Mucosa of gallbladder (tissue), 1 donor: ENCODE measurements at places on chromosomes 13 and 19.

DNA sequence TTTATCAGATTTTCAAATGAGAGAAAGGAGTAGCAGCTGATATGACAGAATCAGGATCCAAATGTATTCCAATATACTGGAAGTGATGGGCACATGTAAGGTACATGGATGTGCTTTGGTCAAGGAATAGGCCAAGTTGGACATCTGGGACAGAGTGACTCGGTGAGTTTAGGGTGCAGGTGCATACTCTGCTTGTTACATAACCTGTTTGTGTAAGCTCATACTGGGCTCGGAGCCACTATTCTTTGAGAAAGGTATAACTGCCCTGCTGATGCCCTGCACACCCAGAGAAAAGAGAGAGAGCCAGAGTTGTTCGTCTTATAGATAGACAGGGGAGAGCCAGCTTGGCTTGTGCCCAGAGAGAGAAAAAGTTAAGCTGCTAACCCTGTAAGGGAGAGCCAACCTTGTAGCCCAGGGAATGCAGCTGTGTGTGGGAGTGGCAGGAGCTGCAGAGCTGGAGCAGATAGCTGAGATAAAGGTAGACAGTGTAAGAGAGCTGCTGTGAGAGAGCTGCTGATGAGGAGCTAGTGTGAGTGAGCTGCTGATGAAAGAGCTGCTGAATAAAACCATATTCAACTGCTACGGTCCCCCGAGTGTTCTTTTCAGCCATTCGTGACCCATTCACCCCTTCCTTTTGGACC lies 40.7 kb upstream of the N4BP2L1 start:
- DNase-seq = no peak

DNA sequence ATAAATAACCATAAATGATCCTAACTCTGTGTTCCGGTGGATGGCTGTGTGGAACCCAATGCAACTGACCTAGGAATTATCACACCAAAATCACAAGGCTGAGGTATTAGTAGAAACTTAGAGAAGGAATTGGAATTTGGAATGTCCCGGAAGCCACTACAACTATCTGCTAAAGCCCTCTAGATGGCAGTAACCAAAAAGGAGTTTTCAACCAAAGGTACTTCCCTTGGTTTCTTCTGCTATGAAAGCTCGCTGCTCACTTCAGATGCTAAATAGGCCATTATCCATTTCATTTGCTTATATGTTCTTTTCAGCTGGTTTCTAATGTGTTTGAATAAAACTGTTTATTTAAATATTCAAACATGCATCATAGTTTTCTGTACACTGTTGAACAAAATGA lies 1589.1 kb upstream of the SPRY2 start:
- DNase-seq = no peak

DNA sequence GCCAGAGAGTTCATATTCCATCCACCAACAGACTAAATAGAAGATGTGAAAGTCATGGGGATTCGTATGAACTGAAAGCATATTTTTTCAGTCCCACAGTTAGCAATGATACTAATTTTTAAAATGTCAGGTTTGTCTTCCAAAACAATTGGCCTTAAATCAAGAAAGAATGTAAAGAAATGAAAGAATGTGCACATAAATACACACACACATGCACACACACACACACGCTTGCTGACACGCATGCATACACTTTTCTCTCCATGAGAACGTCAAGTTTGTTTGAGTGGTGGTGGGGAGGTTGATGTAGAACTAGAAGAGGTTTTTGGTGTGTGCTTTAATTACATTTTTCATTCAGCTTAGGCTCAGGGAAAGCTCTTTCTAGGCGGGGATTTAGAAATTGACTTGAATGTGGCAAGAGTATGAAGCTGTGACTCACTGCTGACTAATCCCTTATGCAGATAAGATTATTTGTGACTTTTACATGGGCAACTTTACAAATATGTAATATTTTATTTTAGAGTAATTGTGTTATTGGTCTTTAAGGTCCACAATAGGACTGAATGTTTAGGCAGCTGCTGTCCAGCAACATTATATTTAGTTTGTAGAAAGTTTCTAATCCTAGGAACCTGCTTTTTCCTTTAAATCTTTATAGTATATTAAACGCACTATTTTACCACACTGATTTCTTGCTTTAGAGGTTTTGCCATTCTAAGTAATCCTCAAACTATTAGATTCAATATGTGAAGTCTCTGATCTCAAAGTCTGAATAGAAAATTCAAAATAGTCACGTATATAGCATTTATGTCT lies 18.8 kb downstream of the FLT1 start:
- DNase-seq = no peak

DNA sequence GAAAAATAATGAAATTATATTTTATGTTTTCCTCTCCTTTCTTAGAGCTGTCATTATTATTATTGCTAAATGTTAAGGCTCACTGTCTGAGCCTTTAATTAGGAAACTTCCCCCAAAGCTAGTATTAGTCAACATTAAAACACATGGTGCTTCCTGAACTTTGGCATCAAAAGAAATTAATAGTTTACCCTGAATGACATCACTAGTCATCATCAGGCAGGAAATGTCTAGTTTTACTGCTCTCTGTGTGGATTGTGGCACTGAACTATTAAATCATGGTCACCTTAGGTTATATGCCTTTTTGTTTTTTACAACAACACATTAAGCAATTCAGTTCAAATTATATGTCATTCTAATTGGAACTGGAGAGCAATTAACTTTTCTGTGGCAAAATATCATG lies 595.5 kb downstream of the SLITRK1 start:
- no peak for DNase-seq

DNA sequence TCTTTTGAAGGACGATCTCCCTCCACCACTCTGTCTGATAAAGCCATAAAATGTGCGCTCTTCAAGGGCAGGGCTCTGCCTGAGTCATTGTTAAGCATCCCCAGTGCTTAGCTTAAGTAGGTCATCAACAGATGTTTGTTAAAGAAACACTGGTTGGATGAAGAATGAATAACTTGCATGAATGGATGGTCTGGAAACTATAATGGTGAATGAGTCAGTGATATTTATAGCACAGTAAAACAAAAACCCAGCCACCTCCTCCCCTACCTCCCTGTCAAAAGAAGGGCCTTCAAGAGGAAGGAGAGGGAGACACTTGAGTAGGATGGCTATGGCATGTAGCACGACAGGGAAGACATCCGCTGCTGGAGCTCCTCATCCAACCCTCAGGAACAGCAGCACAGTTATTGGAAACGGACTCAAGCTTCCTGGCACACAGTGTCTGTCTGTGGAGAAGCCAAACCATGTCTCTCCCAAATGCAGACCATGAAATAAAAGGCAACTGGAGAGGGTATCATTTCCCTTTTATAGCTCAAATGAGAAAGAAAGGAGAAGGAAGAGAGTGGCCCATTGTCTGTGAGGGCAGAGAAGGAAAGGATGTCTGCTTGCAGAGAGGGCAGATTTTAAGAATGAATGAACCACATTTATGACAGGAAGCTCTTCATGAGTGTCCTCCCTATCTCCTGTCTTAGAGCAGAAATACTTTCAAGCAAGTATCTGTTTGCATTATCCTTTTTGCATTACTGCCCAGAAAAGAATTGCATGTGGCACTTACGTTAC lies 183.5 kb upstream of the UBL3 start:
- DNase-seq = no peak

DNA sequence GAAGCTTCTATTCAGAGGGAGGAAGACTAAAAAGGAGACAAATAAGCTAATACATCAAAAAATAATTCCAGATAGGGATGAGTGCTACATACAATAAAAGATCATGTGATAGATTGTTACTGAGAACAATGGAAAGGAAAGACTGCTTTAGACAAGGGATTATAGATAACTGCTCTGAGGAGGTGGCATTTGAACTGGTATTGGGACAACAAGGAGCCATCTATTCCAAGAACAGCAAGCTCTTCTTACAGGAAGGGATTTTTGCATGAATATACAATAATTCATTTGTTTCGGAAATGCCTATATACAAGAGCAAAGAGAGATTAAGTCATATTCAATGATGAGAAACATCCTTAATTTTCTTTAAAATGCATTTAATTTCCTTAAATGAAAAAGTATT lies 540.5 kb upstream of the KLF12 start:
- no peak for DNase-seq

GRCh38 chr19:35261356-35262100 lies 7.2 kb upstream of the USF2 start:
- DNase-seq = no peak

DNA sequence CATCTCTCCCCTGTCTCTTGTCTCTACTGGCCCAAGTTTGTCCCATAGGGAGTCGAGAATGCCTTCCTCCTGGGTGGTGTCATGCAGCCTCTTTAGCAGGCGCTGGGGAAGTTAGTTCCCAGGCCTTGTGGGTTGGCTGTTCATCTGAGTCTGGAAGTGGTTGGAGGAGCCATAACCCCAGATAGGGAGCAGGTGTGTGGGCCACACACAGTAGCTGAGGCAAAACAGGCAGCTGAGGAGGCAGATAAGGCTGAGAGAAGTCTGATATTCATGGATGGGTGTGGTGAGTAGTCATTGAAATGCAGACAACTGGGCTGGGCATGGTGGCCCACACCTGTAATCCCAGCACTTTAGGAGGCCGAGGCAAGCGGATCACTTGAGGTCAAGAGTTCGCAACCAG lies 40.9 kb upstream of the KPNA3 start:
- DNase-seq = no peak

DNA sequence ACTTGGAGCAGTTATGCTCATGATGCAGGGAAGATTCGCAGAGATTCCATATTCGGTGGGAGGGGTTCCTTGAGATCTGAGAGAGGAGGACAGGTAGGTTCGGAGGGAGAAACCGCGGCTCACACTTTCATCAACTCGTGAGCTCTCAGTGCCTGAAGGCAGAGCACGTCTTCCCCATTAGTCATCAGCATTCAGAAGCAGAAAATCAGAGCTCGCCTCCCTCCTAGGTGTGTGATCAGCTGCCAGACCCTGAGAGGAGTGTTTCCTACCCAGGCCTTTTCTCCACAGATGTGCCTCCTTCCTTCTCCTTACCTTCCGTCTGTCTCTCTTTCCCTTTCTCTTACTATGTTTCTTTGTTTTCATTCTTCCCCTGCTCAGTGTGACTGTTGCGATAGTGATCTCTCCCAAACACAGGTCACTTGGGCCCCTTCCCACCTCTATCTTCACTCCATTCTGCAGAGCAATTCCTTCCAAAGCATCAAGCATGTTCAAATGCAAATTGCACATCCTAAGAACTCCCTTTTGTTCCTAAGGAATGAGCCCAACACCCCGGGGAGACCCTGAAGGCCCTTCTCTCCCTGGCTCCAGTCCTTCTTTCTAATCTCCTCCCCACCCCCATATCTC lies 389.5 kb downstream of the UQCRFS1 start:
- DNase-seq = no peak

- DNase-seq = no peak
These were observed 1891.6 kb upstream of the PCDH20 start for GRCh38 chr13:63307228-63307627.
